Activated T-helper 1 cell treated with anti-CD3 and anti-CD28 coated beads, Interleukin-2, amount 50 U/mL, for 16 hours (primary cell): ENCODE measurements at places on chromosomes 4 and X.

DNA sequence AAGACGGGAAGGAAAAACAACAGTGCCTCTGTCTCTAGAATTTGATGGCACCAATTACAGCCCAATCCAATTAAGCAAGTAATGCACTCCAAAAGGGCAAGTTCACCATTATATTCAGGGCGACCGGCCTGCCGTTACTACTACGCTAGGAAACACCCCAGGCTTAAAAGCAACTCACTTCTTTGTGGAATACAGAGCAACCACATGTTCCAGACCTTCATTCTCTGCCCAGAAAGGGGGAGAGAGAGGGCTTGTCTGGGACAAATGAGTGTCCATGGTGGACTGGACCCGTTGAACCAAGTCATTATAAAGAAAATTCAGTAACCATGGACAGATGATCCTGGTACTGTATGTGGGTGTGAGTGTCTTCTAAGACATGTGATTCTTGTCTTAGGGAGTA, 1.6 kb downstream of the KDR start:
- no peak for DNase-seq

- DNase-seq: no peak
Observed at GRCh38 chr4:105598787-105599186, 46.4 kb downstream of the ARHGEF38 start.

DNA sequence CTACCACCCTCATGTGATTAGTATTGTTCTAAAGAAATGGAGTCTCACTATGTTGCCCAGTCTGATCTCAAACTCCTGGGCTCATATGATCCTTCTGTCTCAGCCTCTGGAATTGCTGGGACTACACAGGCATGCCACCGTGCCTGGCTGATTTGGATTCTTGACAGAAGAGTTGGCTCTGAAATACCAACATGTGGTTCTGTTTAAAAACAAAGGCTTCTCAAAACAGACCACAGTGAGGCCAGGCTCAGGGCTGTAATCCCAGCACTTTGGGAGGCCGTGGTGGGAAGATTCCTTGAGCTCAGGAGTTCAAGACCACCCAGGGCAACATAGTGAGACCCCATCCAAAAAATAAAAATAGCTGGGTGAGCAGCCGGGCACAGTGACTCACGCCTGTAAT, 126.7 kb downstream of the DHRSX start:
- no peak for DNase-seq

- DNase-seq: no peak
Observed at GRCh38 chrX:154140206-154140605, 3.8 kb upstream of the OPN1LW start.

DNA sequence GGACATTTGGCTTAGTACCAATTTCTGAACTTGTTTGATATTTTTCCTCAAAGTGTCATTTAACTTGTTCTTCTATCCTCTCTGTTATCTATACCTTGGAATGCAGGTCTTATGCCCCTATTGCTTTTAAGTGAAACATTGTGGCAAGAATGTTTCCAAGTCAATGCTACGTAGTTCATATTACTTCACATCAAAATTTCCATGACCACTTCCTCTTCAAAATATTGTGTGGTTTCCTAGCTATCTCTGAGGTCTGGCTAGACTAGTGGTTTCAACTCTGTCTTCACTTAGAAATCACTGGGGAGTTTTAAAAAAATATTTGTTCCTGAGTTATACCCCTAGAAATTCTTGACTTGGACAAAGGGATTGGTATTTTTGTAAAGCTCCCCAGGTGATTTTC, 20.2 kb upstream of the RASGEF1B start:
- DNase-seq: no peak

GRCh38 chr4:99817309-99817890, 773 bp downstream of the DAPP1 start:
- no peak for DNase-seq

GRCh38 chr4:26701786-26702227, 117.9 kb downstream of the TBC1D19 start:
- DNase-seq: no peak

DNA sequence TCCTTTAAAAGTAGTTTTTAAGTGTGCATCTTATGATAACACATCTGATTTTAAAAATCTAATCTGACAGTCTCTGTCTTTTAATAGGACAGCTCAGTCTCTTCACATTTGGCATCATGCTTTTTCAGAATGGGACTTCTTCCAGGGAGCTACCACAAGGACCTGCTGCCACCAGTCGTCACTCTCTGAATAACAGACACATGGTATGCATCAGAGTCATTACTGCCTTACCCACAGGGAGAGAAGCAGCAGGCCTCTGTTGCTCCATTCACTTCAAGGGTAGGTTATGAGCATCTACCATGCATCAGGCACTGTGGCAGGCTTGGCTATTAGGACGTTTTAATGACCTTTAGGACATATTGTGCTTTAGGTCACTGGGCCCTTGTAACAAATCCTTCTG, 50.0 kb upstream of the AFAP1 start:
- DNase-seq: no peak

DNA sequence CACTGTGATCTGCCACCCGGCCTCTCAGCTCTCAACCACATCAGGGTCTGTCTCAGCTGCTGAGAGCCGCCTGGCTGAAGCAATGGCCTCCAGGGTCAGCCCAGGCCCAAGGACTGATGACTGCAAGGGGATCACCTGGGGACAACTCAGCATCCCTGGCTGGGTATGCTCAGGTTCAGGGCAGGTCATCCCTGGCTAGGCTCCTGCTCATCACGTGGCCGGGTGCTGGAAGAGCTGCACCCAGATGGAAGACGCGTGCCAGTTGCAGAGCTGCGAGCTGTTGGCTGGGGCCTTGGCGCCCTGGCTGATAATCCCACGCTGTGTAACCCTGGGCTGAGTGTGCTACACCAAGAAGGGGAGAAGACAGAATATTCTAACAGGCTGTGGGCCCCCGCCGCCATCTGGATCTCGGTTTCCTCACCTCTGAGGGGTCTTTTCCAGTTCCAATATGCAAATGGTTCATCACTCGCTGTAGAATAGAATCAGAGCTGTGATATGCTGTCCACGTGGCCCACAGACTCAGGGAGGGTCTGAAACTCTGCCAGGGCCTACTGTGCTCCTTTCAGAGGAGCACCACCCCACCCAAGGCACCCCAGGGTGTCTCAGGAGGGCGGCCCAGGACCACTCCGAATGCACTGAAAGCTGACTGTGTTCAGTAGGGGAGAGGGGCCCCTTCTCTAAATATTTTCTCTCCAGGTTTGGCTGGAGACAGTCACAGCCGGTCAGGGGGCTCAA, 338.8 kb downstream of the BCOR start:
- DNase-seq: no peak

- no peak for DNase-seq
Observed at GRCh38 chr4:14877246-14878225, 124.7 kb upstream of the CPEB2 start.

GRCh38 chr4:138204507-138204906, 37.6 kb downstream of the SLC7A11 start:
- DNase-seq: no peak

DNA sequence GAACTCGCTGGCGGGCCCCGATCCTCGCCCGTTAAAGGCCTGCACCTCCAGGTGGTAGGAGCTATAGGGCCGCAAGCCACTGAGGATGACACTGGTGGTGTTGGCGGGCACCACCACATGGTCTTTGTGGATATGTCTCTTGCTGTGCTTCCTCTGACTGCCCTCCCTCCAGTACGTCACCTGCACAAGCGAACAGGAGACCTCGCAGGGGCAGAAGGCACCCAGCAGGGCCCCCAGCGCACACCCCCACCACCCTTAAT, 20.7 kb downstream of the L1CAM start:
- no peak for DNase-seq

GRCh38 chrX:19695884-19696283, 180.6 kb upstream of the MAP3K15 start:
- DNase-seq: no peak

- no peak for DNase-seq
Observed at GRCh38 chrX:489820-490219, 103.1 kb upstream of the PPP2R3B start.

GRCh38 chrX:100995469-100995868, 26.0 kb downstream of the ARL13A start:
- no peak for DNase-seq

DNA sequence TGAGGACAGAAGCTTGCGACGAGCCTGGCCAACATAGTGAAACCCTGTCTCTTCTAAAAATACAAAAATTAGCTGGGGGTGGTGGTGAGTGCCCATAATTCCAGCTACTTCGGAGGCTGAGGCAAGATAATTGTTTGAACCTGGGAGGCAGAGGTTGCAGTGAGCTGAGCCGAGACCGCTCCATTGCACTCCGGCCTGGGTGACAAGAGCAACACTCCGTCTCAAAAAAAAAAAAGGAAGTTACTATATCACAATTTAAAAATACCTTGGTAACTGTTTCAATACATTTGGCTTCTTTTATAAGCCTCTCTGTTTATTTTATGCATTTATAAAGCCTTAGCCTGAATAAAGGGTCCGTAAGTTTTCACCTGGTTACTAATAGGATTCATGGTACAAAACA, 46.6 kb upstream of the CHRNA9 start:
- no peak for DNase-seq

- DNase-seq: no peak
Observed at GRCh38 chr4:37674439-37674838, 11.7 kb downstream of the RELL1 start.

DNA sequence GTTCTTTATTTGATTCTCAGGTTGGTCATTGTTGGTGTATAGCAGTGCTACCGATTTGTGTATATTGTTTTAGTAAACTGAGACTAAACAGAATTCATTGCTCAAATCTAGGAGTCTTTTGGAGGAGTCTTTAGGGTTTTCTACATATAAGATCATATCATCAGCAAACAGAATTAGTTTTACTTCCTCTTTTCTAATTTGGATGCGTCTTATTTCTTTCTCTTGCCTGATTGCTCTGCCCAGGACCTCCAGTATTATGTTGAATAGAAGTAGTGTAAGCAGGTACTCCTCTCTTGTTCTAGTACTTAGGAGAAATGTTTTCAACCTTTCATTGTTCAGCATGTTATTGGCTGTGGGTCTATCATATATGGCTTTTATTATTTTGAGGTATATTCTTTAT, 92.6 kb downstream of the IQCM start:
- no peak for DNase-seq

GRCh38 chr4:26081795-26082498, 167.9 kb downstream of the SMIM20 start:
- DNase-seq: no peak

DNA sequence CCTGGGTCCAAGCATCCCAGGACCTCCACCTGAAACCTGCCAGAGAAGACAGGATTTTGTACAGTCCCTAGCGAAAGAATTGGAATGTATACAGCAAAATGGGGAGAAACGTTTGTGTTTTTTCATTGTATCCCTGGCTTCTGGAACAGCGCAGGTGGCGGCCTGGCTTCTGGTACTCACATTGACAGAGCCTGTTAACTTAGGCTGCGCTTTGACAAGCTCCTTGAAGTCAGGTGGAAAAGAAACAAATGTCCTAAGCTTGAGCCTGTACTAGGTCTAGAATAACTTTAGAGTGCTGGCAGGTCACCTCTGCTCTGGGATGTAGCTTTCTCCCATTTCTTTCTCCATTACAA, 343.7 kb upstream of the KLF3 start:
- no peak for DNase-seq

DNA sequence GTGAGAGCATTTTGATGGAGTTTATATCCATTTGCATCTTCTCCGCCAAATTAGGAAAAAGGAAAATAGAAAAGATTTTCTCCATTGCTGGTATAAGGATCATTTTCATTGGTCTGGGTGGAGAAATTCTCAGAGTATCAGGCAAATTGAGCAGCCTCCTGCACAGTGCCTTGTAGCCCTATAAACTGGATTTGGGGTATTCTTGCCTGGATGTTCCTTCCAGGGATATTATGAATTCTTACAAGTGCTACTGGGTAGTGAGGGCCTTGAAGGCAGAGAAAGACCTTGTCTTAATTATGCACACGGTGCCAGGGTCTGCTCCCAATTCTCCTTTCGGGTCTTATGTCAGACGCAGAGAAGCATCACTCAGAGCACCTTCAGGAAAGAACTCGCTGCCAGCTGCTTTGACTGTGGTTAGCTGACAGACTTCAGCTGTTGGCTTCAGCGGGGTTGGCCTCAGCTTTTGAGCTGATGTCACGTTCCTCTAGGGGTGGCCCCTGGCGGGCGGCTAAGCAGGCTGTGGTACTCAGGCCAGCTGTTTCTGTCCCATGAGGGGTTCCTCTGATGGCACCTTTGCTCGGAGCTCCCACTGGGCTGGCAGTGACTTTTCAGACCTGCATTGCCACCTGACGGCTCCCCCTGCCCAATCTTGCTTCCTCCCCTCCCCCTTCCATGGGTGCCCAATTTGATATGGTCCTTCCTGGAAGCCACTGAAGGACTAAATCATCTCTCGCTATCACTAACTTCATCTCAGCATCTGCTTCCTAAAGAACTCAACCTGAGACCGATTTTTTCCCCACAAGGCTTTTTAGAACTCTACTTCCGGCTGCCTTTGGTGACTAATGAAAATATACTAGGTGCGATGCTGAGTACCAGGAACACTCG, 519.5 kb downstream of the BCOR start:
- DNase-seq: peak; percentile 8

- DNase-seq: no peak
Observed at GRCh38 chr4:128751354-128751753, 58.1 kb upstream of the JADE1 start.

DNA sequence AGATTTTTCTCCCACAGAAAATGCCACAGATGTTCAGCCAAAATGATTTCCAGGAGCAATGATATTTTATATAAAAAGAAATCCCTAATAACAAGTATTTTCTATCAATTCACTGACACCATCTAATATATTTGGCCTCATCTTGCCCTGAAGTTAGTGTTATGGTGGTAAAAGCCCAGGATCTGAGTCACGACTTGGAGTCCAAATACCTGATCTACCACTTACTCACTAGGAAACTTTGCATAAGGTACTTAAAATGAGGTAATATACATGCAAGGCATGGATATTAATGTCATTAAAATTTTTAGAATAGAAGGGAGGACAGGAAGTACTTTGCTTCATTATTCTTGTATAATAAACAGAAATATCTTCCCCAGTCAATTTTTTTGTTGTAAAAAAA, 16.3 kb downstream of the PPP3CA start:
- DNase-seq: no peak

DNA sequence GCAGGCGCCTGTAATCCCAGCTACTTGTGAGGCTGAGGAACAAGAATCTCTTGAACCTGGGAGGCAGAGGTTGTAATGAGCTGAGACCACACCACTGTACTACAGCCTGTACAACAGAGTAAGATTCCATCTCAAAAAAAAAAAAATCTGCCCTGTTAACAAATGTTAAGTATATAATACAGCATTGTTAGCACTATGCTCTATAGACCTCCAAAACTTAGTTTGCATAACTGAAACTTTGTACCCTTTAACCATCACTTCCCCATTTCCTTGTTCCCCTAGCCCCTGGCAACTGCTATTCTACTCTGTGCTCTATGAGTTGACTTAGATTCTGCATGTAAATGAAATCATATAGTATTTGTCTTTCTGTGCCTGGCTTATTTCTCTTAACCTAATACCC, 76.7 kb downstream of the TAB3 start:
- no peak for DNase-seq
